Glomerular endothelial cell (primary cell): ENCODE measurements at places on chromosomes 3 and 15. TPM values are rescaled to one million over a fixed set of nuclear protein-coding genes. Genes with fewer than 3 reads are reported as not detected.

DLEC1 gene
- total RNA-seq: not detected in 2 replicates

TRIP4 gene
- total RNA-seq: 17.8 and 18.3 TPM in 2 replicates

CCDC13 gene
- total RNA-seq: 0.47 and 1.5 TPM in 2 replicates

EFL1 gene
- 16.0 and 19.8 TPM in 2 replicates for total RNA-seq

PDZRN3 gene
- 0.76 TPM in 1 of 2 replicates, not detected in the other for total RNA-seq

NEO1 gene
- 2.2 and 2.7 TPM in 2 replicates for total RNA-seq

KCNMB2 gene
- total RNA-seq: 0.23 and 0.39 TPM in 2 replicates

NDN gene
- 47.8 and 63.3 TPM in 2 replicates for total RNA-seq

ABTB1 gene
- total RNA-seq: 10.9 and 16.7 TPM in 2 replicates

IL16 gene
- total RNA-seq: 1.4 and 3.3 TPM in 2 replicates

FAM107A gene
- 48.2 and 74.4 TPM in 2 replicates for total RNA-seq

DNA sequence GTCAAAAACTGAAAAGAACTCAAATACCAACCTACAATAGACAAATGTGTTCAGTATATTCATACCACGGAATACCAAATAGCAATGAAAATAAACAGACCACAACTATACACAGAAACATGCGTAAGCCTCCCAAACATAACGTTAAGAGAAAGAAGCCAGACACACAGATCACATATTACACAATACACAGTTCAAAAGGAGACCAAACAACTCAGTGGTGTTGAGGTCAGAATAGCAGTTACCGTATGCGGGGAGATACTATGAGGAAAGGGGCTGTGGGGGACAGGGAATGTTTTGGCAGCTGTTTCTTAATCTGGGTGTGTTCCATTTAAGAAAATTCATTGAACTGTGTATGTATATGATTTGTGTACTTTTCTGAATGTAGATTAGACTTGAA is 6.6 kb downstream of the OSBPL10 start:
- no peak for DNase-seq

DNA sequence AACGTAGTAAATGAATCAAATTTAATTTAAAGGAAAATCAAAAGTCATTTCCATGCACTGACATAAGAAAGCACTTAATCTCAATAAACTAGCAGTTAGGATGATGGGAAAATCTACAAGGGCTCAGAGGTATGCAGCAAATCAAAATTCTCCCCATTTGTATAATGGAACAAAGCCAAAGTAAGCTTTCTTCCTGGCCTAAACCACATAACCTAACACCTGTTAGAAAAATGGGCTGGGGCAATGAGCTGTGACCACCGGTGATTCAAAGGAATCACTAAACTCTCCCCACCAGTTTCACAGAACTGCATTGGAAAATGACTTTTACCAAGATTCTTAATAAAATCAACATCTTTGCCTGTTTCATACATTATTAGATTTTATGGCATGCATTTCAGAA is 1024.3 kb downstream of the FHIT start:
- DNase-seq: no peak

DNA sequence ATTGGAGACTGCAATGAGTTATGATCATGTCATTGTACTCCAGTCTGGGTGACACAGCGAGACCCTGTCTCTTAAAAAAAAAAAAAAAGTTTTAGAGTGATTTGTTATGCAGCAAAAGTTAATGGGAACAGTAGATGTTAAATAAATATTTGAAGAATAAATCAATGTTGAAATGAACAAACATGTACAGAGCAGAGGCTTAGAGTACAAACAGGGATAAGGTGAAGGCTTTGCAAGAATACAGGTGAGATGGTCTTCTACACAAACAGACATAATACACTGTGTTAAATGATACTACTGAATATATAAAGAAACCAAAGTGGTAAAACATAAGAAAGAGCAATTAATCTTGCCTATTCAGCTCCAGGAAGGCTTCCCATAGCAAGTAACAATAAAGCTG is 265.4 kb downstream of the CNTN3 start:
- no peak for DNase-seq

GRCh38 chr3:156010829-156011228 is 109.5 kb upstream of the KCNAB1 start:
- DNase-seq: no peak

DNA sequence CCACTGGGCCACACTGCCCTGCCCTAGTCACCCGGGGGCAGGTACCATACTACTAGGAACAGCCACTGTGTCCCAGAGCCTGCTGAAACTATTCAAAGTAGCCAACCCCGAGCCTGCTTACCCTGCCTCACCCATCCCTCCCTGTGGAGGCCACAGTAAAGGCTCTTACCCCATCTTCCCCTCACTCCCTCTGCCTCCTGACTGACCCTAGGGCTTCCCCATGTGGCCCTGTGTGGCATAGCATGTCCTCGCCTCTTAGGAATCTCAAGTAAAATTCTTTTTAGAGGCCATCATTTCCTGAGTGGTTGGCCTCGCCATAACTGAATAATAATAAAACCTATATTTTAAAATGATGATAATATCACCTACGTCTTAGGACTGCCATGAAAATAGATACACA is 112.2 kb upstream of the SLC6A11 start:
- DNase-seq: no peak

DNA sequence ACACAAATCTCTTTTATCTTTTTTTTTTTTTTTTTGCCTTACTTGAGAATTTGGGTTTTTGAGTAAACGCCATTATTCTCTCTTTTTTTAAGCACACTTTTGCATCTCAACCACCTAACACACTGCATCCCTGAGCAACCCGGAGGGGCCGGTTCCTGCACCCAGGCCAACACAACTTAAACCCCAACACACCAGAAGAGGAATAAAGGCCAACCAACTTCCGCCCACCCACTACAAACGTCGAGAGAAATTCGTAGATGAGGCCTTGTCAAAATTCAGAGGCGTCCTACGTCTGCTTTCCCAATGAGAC is 389 bp upstream of the CCNB2 start:
- no peak for DNase-seq

GRCh38 chr15:41987246-41987924 is 15.0 kb upstream of the EHD4 start:
- no peak for DNase-seq

DNA sequence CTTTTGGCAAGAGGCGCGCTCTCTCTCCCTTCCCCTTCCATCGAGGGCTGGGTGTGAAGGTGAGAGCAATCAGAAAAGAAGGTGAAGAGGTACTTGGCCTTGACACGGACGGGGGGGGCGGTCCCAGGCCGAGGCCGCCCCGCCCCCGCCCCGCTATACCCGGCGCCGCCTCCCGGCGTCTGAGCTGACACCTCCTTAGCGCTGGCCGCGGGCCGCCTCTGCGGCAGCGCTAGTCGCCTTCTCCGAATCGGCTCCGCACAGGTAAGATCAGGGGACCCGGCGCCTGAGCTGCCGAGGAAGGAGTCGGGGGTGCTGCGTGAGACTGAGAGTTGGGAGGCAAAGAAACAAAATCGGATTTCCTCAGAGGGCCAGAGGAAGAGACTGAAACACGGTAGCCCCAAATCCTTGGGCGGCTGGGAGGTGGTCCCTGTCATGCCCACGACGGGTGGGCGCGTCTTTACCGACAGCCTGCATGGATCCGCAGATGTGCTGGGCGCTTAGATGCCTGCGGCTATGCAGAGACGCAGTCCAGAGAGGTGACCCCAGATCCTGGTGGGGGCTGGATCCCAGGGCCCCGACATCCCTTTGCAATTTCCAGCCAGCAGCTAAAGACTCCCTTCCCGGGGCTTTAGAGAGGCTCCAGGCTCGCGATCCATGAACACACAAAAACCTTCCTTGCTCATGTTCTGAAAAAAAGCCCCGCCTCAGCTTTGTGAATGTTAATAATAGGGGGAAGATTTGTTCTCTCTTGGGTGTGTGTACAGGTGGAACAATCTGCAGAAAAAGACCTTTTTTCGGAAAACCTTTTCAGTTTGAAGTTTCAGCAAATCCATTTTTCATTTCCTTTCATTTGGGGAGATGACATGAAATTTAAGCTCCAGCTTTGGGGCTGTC is at the start of gene ENTPD3:
Gene ENTPD3 (plus strand): TSS at position 184 of the 894 bp plus-strand sequence. CDS start 874 bp downstream, outside the sequence.
- DNase-seq: no peak

GRCh38 chr15:79896131-79896633 is 632 bp downstream of the MTHFS start:
- no peak for DNase-seq

- DNase-seq: no peak
Observed at GRCh38 chr3:184129012-184129411, 6.1 kb upstream of the EIF2B5 start.

DNA sequence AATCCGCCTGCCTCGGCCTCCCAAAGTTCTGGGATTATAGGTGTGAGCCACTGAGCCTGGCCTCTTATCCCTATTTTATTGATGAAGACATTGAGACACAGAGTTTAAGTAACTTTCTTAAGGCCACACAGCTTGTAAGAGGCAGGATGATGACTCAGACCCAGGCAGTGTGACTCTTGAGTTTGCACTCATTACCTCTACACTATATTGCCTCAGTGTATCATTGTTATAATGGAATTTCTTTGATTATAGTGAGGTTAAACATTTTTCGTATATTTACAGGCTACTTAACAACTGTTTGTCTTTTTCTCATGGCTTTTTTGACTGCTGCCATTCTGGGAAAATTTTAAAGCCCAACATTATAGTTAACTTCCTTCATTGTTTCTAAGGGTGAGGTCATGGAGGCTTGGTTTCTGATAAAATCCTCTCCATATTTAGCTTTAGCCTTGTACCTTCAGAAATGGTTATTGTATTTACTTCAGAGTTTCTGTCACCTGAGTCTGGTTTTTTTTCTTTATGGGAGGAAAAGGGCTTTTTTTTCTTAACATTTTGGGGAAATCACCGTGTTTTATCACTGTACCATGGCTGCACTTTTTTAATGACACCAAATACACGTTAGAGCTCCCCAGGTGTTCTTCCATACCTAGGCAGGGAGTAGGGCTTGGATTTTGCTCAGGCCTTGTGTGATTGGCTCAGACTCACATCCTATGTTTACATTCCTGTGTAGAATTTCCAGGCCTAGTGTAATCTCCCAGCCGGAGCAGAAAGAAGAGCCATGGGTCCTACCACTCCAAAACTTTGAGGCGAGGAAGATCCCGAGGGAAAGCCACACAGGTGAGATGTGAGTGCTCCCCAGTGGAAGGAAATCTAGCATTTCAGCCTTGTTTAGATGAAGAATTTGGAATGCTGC is 6.3 kb downstream of the ZNF774 start:
- DNase-seq: no peak

DNA sequence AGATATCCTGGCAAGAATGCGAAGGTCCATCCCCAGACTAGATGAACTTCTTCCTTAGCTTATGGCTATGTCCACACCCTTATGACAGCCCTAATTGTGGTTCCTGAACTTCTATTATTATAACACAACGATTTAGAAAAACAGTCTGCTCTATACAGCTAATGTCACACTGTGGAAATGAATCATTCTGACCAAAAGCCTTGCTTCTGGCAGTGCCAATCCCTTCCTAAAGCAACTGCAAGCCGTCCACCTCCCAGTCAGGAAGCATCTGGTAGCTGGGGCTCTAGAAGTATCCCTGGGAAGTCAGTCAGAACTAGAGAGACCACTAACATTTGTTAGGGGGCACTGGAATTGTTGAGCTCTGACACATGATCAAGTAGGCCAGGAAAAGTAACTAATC is 45.0 kb downstream of the MYO5A start:
- peak; percentile 94 for DNase-seq

GRCh38 chr3:12227833-12228232 is 61.0 kb upstream of the PPARG start:
- no peak for DNase-seq

- peak; percentile 25 for DNase-seq
Observed at GRCh38 chr3:67090474-67090873, 92.4 kb downstream of the KBTBD8 start.

DNA sequence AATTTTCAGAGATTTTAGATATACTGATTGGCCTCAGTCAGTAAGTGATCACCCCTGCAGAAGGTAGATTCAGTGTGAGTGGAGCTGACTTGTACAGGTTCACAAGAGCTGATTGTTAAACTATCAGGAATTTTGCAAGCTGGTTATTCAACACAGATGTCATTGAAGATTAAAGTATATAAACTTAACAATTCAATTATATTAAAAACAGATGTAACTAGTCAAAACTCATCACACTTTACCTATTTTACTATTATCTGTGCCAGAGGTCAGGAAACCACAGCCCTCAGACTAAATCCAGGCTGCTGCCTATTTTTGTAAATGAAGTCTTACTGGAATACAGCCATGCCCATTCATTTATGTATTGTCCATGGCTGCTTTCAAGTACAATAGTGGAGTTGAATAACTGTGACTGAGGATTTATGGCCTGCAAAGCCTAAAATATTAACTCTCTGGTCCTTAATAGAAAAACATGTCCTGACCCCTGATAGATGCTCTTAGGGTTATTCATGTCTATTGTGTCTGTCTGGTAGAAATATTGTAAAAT is 429.3 kb upstream of the PDZRN3 start:
- DNase-seq: no peak

DNA sequence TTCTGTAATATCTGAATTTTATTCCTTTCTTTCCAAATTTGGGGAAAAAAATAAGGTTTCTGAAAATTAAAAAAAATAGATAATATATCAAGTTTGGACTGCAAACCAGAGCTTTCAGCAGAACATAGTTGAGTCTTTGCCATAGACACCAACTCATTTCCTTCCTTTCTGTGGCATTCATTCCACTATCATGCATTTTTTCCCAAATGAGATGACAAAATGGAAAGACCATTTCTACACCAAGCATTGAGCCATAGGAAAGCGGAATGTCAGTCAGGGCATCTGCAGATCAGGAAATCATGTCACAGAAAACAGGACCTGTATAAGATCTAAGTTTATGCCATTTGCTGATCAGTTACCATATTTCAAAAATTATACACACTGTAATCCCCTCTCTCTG is 333.3 kb upstream of the THBS1 start:
- no peak for DNase-seq

DNA sequence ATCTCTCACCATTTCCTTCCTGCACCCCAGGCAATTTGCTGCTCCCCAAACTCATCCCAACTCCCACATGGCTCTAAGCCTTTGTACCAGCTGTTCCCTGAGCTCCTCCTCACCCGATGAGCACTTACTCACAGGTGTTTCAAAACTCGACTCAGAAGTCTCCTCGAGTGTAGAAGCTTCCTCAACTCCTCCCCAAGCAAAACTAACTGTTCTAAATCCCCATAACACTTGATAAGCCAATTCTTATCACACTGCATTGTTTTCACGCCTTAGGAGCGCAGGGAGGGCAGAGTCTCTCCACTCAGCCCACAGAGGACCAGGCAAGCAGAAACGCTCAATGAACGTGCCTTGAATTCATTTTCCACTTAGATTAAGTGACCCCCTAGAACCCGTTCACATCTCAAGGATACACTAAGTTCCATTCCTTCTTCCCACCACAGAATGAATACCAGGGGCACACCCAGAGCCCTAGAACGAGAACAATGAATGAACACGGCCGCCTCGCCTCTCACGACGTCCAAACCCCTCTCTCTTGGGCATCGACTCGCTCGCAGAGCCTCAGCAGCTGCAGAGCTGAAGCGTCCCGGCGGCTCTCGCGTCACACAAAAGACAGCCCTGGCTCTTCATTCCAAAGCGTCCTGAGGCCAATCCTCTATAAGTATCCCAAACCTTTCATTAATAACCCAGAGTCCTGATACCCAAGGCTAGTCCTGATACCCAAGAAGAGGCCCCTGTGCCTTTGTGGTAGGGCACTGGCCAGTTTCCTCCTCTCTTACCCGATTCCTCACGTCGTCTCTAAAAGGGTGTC is 1.1 kb downstream of the RAF1 start:
- DNase-seq: no peak

- no peak for DNase-seq
Observed at GRCh38 chr3:66762916-66763693, 235.0 kb upstream of the KBTBD8 start.

GRCh38 chr3:12042638-12043037 is 38.5 kb downstream of the SYN2 start:
- DNase-seq: no peak
